ENCODE measurements at places on chromosomes 2 and 18. TPM values are rescaled to one million over a fixed set of nuclear protein-coding genes. Genes with fewer than 3 reads are reported as not detected.

- DNase-seq, result no peak
- no peak overlapping the region for H3K4me3 ChIP-seq
- H3K36me3 ChIP-seq, result no peaks in the 10 kb centered on the region
Measured at GRCh38 chr18:76957384-76958355, 135.3 kb downstream of the ZNF236 start.

GRCh38 chr2:42924418-42924886 lies 132.1 kb upstream of the HAAO start:
- H3K27ac ChIP-seq, result peak overlapping the region; percentile 81
- H3K4me1 ChIP-seq, result peaks cover 59% of the 10 kb centered on the region
- H3K4me3 ChIP-seq, result no peak overlapping the region
- DNase-seq, result peak; percentile 53
- no peaks in the 10 kb centered on the region for H3K36me3 ChIP-seq

- no peak overlapping the region for H3K27ac ChIP-seq
- H3K4me1 ChIP-seq, result no peaks in the 10 kb centered on the region
- no peak overlapping the region for H3K4me3 ChIP-seq
- no peak for DNase-seq
Measured at GRCh38 chr2:215461836-215462532, 26.1 kb upstream of the FN1 start.

DNA sequence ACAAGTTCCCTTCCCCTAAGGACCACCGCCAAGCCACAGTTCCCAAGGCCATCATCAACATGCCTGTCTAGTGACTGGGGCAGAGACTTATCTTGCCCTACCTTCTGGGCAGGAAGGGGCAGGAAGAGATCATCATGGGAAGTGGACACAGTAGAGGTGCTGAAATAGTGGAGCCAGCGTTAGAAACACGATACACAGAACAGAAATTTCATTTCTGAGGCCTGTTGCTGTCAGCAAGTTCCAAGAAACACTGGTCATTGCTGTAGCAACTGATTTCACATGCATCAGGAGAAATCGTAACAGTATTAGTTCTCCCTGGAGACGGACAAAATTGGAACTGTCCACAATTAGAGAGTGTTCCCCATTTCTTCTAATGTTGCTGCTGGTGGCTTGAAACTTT lies 83.0 kb downstream of the COLEC12 start:
- no peak for DNase-seq
- no peaks in the 10 kb centered on the region for H3K36me3 ChIP-seq
- no peaks in the 10 kb centered on the region for H3K4me1 ChIP-seq
- H3K4me3 ChIP-seq, result no peak overlapping the region

DNA sequence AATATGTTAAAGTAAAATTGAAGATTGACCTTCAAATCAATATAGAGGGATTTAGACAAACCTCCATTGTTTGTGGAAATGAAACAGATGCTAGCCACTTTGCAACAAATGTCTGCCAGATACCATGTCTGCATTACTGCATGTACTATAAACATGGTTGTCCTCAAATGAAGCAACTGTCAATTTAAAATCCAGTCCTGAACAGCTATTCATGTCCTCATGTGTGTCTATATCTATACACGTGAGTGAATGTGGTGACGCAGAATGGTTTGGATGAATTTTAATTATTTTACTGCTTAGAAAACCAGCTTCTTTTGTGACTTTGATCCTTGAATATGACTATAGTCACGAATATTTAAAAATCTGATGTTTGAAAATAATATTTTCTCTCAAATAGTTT lies 71.5 kb downstream of the NYAP2 start:
- H3K36me3 ChIP-seq, result no peaks in the 10 kb centered on the region
- H3K4me3 ChIP-seq, result no peak overlapping the region
- DNase-seq, result no peak
- H3K4me1 ChIP-seq, result no peaks in the 10 kb centered on the region
- no peaks in the 10 kb centered on the region for H3K27me3 ChIP-seq

DNA sequence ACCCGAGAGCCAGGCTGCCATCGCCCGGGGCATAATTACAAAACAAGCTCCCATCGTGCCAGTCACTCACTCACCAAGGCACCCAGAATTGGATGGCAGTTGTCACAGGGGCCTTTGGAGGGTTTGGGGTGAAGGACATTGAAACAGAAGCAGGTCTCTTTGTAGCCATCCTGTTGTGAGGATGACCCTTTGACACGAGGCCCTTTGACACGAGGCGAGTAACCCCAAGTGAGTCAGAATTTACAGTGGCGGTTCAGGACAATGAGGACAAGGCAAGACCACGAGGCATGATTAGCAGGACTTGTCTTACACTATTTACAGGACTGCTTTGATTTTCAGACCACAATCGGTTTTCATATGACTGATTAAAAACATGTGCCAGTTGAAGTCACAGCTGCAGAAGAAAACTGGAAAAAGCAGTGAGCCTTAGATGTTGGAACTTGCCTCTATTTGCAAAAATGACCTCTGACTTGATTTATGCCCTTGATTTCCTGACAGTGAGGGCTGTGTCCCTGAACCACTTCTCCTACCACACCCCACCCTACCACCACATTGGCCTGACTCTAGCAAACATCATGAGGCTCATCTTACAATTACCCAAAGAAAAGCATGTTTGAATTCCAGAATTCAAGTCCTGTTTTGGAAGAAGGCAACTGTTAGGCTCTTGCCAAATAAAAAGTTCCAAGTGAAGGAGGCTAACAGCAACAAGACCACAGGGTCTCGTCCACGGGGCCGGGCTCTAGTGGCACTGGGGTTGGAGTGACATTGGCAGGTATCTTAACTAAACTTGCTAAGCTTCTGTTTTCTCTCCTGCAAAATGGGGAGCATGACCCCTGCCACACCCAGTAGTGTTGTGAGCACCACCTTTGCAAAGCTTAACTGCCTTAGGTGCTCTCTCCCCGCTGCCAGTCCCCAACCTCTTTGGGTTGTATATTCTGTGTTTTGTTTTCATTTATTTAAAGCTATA lies 64.4 kb upstream of the FOSL2 start:
- peaks cover 17% of the 10 kb centered on the region for H3K4me1 ChIP-seq
- no peak overlapping the region for H3K4me3 ChIP-seq
- H3K27ac ChIP-seq, result no peak overlapping the region

DNA sequence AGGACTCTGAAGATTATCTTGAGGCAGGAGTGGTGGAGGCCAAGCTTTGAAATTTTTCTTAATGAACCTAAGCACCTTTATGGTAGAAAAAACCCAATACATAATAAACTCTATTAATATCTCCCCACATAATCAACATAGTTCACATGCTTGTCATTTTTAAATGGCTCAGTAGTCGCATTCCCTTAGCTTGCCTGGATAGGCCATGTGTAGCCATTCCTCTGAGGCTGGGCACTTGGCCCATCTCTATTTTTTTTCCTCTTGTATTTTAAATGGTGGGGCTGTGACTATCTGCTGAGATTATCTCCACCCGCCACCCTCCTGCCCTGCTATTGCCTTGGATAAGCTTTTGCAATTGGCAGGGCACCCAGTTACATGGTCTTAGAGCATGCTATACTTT lies 143.1 kb downstream of the FHOD3 start:
- H3K36me3 ChIP-seq, result no peaks in the 10 kb centered on the region
- DNase-seq, result no peak
- H3K27me3 ChIP-seq, result no peaks in the 10 kb centered on the region
- H3K27ac ChIP-seq, result no peak overlapping the region
- peaks cover 24% of the 10 kb centered on the region for H3K4me1 ChIP-seq
- H3K4me3 ChIP-seq, result no peak overlapping the region

- H3K27me3 ChIP-seq, result no peaks in the 10 kb centered on the region
- DNase-seq, result peak; percentile 65
- H3K4me3 ChIP-seq, result no peak overlapping the region
- no peaks in the 10 kb centered on the region for H3K4me1 ChIP-seq
- H3K36me3 ChIP-seq, result no peaks in the 10 kb centered on the region
- no peak overlapping the region for H3K27ac ChIP-seq
Measured at GRCh38 chr2:199485732-199486335, 28.1 kb upstream of the SATB2 start.

DNA sequence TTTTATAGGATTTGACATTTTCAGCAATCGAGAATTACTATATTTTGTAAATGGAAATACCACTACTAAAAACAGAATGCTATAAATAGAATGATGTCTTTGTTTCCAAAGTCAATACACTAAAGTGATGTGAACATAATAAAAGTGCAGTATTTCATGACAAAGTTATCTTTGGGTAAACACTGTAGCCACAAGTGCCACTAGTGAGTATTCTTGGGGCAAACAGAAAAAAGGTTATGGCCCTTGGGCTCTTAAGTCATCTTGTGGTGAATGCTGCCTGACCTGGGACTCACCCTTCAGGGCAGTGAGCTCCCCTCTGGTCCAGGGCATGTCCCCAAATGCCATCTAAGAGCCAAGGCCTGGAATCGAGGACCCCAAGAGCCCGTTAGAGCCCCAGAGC lies 99.2 kb upstream of the KYNU start:
- no peaks in the 10 kb centered on the region for H3K36me3 ChIP-seq
- H3K4me1 ChIP-seq, result no peaks in the 10 kb centered on the region
- no peak overlapping the region for H3K27ac ChIP-seq
- DNase-seq, result no peak
- no peaks in the 10 kb centered on the region for H3K27me3 ChIP-seq

DNA sequence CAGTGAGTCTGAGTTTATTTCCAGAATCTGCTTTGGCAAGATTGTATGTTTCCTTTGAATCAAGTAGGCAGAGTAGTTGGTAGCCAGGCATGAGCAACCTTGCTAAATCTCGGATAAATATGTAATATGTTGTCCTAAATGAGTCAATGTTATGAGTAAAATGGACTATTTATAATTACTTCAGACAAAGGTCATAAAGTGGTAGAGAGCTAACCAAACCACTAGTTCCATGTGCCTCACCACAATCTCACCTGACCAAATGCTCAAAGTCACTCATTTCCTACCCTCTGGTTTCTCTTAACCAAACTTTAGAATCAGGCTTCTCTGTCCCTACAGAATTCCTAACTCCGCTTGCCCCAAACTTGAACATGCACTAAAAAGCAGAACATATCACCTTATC lies 261.2 kb upstream of the FSIP2 start:
- no peak for DNase-seq
- H3K4me3 ChIP-seq, result no peak overlapping the region
- H3K4me1 ChIP-seq, result no peaks in the 10 kb centered on the region
- H3K36me3 ChIP-seq, result no peaks in the 10 kb centered on the region
- no peaks in the 10 kb centered on the region for H3K27me3 ChIP-seq
- H3K27ac ChIP-seq, result no peak overlapping the region

- H3K36me3 ChIP-seq, result no peaks in the 10 kb centered on the region
- no peak overlapping the region for H3K4me3 ChIP-seq
- H3K27ac ChIP-seq, result no peak overlapping the region
- no peaks in the 10 kb centered on the region for H3K27me3 ChIP-seq
- DNase-seq, result no peak
- H3K4me1 ChIP-seq, result peaks cover 8% of the 10 kb centered on the region
Measured at GRCh38 chr2:152649997-152650396, 67.3 kb downstream of the PRPF40A start.

GRCh38 chr2:20456116-20456571 lies 9.3 kb downstream of the RHOB start:
- H3K27ac ChIP-seq, result no peak overlapping the region
- no peaks in the 10 kb centered on the region for H3K4me1 ChIP-seq
- DNase-seq, result no peak

DNA sequence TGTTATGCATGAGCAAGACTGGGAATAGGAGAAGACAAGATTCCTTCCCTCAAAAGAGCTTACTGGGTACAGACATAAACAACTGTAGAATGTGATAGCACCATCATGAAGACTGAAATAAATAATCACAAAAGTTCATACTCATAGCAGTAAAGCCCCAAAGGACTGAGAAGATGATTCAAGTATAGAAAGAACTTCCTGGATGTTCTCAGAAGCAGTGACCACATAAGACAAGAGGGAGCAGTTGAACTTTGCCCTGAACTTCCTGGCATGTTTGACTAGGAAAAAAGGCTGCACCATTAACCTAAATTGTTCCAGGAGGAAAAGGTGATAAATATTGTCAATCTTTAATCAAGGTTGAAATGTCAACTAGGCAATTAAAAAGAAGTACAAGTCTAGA lies 57.8 kb upstream of the CCDC141 start:
- no peaks in the 10 kb centered on the region for H3K27me3 ChIP-seq
- no peak overlapping the region for H3K4me3 ChIP-seq
- no peak overlapping the region for H3K27ac ChIP-seq
- no peaks in the 10 kb centered on the region for H3K36me3 ChIP-seq
- DNase-seq, result no peak

DNA sequence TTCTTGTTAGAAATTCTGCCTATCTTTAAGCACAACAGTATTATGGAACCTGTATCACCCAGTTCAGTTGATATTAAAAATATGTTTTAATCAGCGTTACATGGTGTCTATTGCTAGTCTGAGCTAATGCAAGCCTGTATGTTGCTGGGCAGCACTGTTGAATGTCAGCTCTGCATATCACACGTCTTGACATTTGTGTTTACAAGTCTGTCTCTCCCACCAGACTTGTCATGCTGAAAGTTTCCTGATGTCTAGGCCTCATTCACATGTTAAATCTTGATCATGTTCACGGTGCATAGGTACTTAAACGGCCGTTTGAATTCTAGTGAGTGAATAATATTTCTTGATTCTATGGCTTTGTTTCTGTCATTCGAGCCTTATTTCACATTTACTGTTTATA lies 385.0 kb downstream of the SOCS6 start:
- no peak overlapping the region for H3K4me3 ChIP-seq
- no peak overlapping the region for H3K27ac ChIP-seq
- no peaks in the 10 kb centered on the region for H3K27me3 ChIP-seq
- H3K36me3 ChIP-seq, result no peaks in the 10 kb centered on the region

DNA sequence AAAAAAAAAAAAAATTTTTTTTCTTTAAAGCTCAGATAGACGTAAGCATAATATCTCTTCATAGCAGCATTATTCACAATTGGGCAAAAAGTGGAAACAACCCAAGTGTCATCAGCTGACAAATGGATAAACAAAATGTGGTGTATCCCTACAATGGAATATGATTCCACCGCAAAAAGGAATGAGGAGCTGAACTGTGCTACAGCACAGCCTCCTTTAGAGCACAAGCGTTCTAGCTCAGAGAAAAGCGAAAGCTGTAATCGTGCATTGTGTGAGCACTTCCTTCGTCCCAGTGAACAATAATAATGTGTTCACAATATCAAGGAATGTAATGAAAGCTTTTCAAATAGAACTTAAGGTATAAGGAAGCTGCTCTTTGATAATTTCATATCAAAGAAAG lies 11.7 kb upstream of the CHMP1B start:
- no peak overlapping the region for H3K4me3 ChIP-seq
- H3K27ac ChIP-seq, result no peak overlapping the region
- no peaks in the 10 kb centered on the region for H3K27me3 ChIP-seq
- H3K36me3 ChIP-seq, result no peaks in the 10 kb centered on the region

Gene NT5DC4
- polyA plus RNA-seq, result not detected

Gene ZNF385B
- polyA plus RNA-seq, result 9.2 TPM

Gene SLC4A1AP
- polyA plus RNA-seq, result 44.8 TPM

Gene SERTAD2
- polyA plus RNA-seq, result 4.1 TPM

Gene ARHGEF4
- 0.63 TPM for polyA plus RNA-seq

Gene CRYGC
- not detected for polyA plus RNA-seq

Gene CHST9
- not detected for polyA plus RNA-seq

Gene C1GALT1C1L
- polyA plus RNA-seq, result 0.39 TPM

Gene TRAF3IP1
- polyA plus RNA-seq, result 2.9 TPM
